ENCODE measurements at places on chromosomes 1 and 21.

DNA sequence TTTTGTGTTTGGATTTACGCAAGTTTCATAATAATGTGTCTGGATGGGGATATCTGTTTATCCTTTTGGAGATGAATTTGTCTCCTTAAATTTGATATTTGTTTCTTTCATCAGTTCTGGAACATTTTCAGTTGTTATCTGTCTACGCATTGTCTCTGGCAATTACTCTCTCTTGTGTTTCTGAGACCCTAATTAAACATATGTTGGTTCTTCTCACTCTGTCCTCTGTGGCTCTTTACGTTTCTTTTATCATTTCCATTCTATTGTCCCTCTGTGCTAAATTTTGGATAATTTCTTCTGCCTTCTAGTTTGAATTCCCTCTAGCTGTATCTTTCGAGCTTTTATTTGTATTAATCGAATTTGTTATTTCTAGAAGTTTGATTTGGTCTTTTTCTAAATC, 17.5 kb upstream of the PRELP start:
- DNase-seq = no peak

DNA sequence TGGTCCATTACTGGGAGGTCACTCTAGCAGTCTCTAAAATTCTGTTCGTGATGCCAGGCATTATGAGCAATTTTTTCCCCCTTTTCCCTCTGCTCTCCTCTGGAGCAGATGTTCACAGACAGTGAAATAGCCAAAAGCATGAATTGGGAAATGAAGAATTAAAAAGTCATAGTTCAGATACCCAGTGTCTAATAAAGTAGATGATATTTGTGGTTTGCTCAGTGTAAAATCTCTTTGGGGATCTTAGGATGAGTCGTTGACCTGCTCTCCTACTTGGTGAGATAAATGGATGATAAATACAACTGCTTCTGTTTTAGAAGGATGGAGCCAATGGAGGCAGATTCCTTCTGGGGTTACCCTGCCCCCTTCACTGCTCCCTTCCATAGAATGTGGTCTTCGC, 56.3 kb downstream of the KIAA0040 start:
- DNase-seq = no peak

DNA sequence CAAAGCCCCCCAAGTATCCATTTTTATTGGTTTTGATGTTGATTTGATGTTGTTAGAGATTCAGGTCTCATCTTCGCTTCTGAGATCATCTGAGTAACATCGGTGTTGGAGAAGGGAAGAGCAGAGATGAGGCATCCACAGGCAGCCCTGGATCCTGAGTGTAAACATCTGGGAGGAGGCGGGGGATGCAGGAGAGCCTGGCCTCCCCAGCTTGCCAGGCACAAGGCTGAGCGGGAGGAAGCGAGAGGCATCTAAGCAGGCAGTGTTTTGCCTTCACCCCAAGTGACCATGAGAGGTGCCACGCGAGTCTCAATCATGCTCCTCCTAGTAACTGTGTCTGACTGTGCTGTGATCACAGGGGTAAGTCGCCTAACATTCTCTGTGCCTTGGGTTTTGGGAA, at the start of gene PROK1:
Gene PROK1, plus strand, starts transcription at position 221 of the 400 bp plus-strand sequence. Its CDS starts 68 bp downstream, at position 289.
- no peak for DNase-seq

DNA sequence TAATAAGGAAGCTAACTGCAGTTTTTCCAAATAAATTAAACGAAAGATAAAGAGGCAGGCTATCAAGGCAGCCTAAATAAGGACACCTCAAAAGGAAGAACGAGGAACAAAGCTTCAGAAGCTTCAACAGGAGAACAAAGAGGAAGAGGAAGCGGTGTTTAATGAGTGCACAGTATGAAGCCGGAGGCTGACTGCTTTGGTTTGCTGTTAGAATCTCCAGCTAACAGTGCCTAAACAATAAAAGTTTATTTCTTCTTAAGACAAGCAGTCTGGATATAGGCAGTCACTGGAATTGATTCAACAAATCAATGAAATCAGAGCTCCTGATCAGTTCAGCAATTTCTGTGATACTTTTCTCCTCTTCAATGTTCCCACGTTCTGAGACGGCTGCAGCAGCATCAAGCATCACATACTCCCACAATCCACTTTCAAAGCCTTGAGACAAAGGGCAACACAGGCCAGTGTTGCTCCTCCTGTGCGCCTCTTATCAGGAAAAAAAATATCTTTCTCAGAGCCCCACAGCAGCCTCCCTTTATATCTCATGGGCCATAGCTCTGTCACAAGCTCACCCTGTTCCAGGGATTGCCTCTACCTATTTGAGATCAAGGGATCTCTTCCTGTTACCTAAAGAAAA, 365.6 kb upstream of the ST6GALNAC5 start:
- DNase-seq = peak; percentile 60

DNA sequence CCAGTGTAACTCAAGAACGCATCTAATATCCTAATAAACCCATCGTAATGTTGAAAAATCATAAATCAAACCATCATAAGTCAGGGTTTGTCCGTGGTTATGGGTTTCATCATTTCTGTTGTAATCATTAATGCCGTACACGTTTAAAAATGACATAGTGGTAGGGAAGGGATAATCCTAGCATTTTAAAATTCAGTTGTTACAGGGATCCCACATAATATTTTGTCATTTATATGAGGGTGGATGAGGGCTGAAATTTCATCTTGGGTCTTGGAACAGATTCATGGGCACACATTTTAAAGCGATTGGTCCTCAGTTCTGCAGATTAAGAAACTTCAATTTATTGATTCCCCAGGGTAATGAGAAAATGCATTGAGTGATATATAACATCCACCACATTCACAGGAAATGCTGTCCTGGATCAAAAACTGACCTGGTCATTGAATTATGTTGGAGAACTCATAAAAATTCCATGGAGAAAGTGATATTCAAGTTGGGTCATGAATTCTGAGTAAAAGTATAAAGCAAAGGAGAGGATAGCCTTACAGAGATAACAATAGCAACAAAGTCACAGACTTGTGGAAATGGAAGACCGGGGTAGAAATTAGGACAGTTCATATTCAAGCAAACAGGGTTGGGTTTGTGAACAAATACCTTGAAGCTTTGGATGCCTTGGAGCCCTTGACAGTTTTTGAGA, 1527.3 kb upstream of the TPTE start:
- DNase-seq = peak; percentile 46

DNA sequence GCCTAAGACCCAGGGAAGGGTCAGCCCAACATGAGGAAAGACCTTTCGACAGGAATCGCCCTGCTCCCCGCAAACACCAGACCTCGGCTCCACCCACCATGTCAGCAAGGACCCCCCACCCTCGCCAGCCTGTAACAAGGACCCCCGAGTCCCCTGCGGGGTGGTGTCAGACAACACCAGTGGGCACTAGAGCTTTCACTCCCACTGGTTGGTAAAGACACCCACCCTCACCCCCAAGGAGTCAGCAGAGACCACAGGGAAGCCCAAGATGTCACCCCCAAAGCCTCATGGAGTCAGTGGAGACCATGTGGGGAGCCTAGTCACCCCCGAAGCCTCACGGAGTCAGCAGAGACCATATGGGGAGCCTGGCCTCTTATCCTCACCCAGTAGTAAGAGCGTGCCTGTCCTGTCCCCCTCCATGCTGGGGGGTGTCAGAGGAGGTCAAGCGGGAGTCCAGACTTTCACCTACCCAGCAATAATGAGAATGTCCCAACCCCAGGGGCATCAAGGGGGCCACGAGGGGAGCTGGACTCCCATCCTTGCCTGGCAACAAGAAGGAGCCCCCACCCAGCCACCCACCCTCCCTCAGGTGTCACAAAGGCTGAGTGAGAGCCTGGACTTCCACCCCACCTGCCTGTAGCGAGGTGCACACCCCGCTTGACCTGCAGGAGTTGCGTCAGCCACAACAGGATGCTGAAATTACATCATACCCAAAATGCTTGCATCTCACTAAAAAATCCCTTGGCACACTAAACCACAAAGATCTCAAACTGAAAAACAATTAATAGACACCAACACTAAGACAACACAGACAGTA, 24.8 kb downstream of the SLC19A1 start:
- DNase-seq = no peak

DNA sequence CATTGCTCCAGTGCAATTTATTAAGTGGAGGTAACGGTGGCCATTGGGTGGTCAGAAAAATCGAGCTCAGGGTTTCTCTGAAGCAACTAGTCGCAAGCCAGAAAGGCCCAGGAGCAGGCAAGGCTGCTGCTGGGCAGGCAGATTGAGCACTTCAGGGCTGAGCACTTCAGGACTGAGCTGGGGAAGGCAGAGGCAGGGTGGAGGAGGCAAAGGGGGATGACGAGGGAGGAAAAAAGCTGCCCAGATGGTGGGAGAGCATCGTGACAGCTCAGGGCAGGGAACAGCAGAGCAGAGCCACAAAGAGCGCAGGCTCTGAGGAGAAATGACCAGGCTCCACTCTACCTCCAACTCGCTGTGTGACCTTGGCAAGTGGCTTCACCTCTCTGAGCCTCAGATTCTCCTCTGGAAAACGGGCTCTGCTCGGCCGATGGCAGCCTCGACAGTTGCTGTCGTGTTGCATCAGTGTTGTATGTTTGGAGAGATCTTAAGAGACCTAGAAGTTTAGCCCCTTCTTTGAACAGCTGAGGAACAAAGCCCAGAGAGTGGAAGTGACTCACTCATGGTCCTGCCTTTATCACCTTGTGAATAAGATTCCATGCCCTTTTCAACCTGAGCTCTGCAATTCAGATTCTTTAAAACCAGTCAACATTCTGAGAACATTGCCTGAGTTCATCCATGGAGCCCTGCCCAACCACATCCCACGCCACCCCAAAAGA, 141.4 kb downstream of the SYF2 start:
- no peak for DNase-seq

- DNase-seq = no peak
Measured at GRCh38 chr1:54475946-54476516, 69.8 kb upstream of the SSBP3 start.
